ENCODE measurements at places on chromosomes 3 and 15. TPM values are rescaled to one million over a fixed set of nuclear protein-coding genes. Genes with fewer than 3 reads are reported as not detected.

The MKRN3 gene
- not detected for total RNA-seq

GRCh38 chr3:58630076-58630709, 36.4 kb downstream of the FAM3D start:
- DNase-seq, result peak; percentile 90

The FBXW12 gene
- not detected for total RNA-seq

The IQCF5 gene
- not detected for total RNA-seq

- DNase-seq, result no peak
Observed at GRCh38 chr3:108250626-108251025, 28.4 kb upstream of the IFT57 start.

- DNase-seq, result no peak
Observed at GRCh38 chr3:133573629-133574194, at the start of gene CDV3. CDV3 (plus strand) TSS chr3:133573686; CDS start chr3:133574045, 359 bp downstream.

DNA sequence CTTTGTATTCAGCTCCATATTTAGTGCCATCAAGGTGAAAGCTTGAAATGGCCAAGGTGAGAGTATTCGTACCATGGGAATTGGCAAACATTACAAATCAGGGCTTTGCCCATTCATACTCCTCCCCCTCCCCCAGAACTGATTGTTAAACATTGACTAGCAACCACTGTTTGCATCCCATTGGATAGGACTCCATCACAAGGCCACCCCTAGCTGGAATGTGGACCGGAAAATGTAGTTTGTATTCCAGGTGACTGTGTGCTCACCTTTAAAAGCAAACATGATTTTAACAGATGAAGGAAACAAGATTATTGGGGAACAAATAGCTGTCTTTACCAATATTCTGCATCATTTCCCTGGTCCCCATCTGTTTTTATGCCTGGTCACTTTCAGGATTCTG, 14.1 kb downstream of the ST3GAL6 start:
- no peak for DNase-seq

The MUSTN1 gene
- total RNA-seq, result 6.2 TPM

- DNase-seq, result peak; percentile 48
Observed at GRCh38 chr15:94576889-94577533, 345.6 kb downstream of the MCTP2 start.

GRCh38 chr3:197828-198491, 1.4 kb downstream of the CHL1 start:
- DNase-seq, result no peak

All from osteocyte (in vitro differentiated cells).